ENCODE measurements at places on chromosomes 4 and X. TPM values are rescaled to one million over a fixed set of nuclear protein-coding genes. Genes with fewer than 3 reads are reported as not detected.

TCEAL6 gene
- not detected for total RNA-seq

HDX gene
- total RNA-seq = 0.33 TPM

IQCM gene
- total RNA-seq = not detected

LINC00632 gene
- total RNA-seq = 1.0 TPM

MAGED4 gene
- total RNA-seq = 0.54 TPM

NAA11 gene
- not detected for total RNA-seq

GC gene
- not detected for total RNA-seq

IQSEC2 gene
- 1.0 TPM for total RNA-seq

WAS gene
- total RNA-seq = 50.6 TPM

CD40LG gene
- total RNA-seq = 1.2 TPM

DCLK2 gene
- total RNA-seq = not detected

CD38 gene
- 6.2 TPM for total RNA-seq

RIPPLY1 gene
- not detected for total RNA-seq

MAP7D3 gene
- total RNA-seq = 3.6 TPM

RRAGB gene
- total RNA-seq = 4.9 TPM

SLC9B1 gene
- 4.0 TPM for total RNA-seq

IRAK1 gene
- 92.5 TPM for total RNA-seq

GUCY1B1 gene
- total RNA-seq = not detected

TLR8 gene
- total RNA-seq = not detected

EGFL6 gene
- total RNA-seq = not detected

CYTL1 gene
- not detected for total RNA-seq

HSFX3 gene
- not detected for total RNA-seq

TMEM128 gene
- total RNA-seq = 6.4 TPM

STOX2 gene
- not detected for total RNA-seq

SSX2B gene
- total RNA-seq = not detected

TLL1 gene
- total RNA-seq = not detected

TBC1D8B gene
- 0.35 TPM for total RNA-seq

HGFAC gene
- total RNA-seq = not detected

MXRA5 gene
- not detected for total RNA-seq

SH3BP2 gene
- total RNA-seq = 22.4 TPM

PRKG2 gene
- 0.78 TPM for total RNA-seq

STATH gene
- not detected for total RNA-seq

NELFA gene
- total RNA-seq = 39.0 TPM

HSPA4L gene
- total RNA-seq = not detected

TMPRSS11F gene
- total RNA-seq = not detected

CXCL5 gene
- not detected for total RNA-seq

DDX53 gene
- not detected for total RNA-seq

EDA2R gene
- not detected for total RNA-seq
